Activated CD4-positive, alpha-beta T cell treated with anti-CD3 and anti-CD28 coated beads, Interleukin-2, Interleukin-4, amounts not matched to agents 100 ng/mL and 50 ng/mL, durations not matched to agents 16 hours and 8 hours (primary cell): ENCODE measurements at places on chromosomes 1 and 21.

GRCh38 chr1:204232526-204232925 lies 18.7 kb upstream of the GOLT1A start:
- DNase-seq, result no peak

- DNase-seq, result no peak
These were observed 59.0 kb upstream of the TINAGL1 start for GRCh38 chr1:31517301-31517700.

GRCh38 chr1:16266411-16267118 lies 29.6 kb upstream of the CPLANE2 start:
- DNase-seq, result no peak

DNA sequence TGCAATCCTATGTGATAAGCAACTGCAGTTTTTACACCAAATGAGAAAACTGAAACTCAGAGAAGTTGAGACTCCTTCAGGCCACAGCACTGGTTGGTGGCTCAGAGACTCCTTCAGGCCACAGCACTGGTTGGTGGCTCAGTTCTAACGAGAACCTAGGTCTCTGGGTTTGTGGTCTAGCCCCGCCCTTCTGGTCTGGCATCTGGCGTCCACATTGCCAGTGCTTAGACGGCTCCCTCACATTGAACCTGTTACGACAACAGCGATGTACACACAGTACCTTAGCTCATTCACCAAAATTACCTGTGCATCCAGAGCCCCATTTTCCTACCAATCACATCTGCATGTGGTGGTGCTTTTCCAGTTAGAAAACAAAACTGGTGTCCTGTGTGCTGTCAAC lies 66.1 kb downstream of the NID1 start:
- peak; percentile 79 for DNase-seq

DNA sequence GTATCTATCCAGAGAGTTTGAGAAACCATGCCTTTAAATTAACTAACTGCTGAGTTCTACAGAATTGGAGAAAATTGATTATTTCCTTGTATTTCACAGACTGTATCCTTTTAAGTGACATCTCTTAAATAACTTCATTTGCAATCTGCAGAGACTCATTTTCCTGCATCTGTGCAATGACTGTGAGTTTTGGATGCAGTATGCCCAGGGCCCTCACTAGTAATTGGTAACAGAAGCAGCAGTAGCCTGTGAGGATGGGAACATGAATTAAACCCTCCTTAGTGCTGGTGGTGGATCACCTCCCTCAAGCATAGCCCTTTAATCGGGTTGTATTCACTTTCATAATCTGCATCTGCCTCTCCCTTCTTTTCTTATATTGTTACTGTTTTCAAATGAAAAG lies 21.7 kb upstream of the SH3D21 start:
- DNase-seq, result no peak

DNA sequence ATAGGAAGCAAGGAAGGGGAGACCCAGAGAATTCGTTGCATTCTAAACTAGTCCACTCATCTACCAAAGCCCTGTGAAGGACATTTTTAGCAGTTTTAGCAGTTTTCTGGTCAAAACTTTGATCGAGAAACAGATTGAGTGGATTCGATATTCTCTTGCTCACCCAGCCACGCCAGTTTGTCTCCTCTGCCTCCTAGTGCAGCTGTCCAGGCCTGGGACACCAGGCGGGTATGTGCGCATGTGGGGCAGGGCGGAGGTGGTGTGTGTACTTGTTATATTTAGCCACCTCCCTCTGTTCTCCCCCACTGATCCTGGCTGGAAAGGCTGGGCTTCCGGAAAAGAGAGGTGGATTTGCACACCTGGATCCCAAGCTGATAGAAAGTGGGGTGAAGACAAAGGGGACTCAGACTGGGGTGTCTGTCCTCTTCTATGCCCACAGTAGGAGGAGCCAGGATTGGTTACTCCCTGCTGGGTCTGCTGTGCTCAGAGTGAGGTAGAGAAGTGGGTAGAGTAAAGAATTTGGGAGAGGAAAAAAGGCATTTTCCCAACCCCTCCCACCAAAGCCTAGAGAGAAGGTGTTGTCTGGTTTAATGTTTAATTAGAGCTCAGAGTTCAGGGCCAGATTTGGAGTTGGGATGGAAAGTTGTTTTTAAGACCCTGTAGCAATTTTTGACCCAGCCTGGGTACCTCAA lies 3.8 kb downstream of the LMNA start:
- DNase-seq, result no peak

- no peak for DNase-seq
These were observed 615.4 kb downstream of the KIF26B start for GRCh38 chr1:245770156-245770555.

- no peak for DNase-seq
These were observed 56.5 kb upstream of the SSBP3 start for GRCh38 chr1:54462597-54463258.

- no peak for DNase-seq
These were observed 10.4 kb upstream of the SNAPIN start for GRCh38 chr1:153648000-153648643.

- DNase-seq, result no peak
These were observed 106.8 kb downstream of the CRYAA start for GRCh38 chr21:43275421-43276211.

DNA sequence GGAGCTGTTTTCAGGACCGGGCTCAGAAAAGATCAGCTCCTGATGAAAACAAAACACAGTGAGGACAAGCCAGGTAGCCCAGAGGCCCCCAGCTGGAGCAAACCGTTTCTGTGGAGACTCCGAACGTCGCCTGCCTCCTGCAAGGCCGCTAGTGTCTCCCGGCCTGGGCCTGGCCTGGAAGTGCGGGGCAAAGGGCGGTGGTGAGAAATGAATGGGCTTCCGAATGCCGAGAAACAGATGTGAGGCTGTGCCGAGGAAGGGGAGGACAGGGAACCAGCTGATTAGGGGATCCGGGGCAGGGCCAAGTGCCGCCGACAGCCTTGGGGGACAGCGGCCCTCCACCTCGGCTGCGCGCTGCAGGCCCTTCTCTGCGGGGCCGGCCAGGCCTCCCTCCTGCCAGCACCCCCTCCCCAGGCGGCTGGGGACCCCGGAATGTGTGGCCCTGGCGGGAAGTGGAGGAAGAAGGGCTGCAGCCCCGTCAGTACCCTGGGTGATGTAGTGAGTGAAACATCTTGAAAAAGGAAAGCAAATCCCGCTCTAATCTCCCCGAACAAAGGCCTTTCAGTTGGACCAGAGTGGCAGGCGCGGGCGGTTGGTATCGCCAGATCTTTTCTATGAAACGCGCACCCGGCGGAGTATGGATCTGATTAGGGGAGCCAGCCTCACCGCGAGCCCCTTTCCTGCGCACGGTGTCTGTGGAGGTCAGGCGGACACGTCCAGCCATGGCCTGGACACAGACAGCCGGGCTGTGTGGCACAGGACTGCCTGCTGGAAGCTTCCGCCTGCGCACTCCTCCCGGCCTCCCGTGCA lies 52.6 kb downstream of the PRDM16 start:
- DNase-seq, result no peak

GRCh38 chr1:32068957-32069588 lies 3.7 kb upstream of the TMEM39B start:
- DNase-seq, result no peak

DNA sequence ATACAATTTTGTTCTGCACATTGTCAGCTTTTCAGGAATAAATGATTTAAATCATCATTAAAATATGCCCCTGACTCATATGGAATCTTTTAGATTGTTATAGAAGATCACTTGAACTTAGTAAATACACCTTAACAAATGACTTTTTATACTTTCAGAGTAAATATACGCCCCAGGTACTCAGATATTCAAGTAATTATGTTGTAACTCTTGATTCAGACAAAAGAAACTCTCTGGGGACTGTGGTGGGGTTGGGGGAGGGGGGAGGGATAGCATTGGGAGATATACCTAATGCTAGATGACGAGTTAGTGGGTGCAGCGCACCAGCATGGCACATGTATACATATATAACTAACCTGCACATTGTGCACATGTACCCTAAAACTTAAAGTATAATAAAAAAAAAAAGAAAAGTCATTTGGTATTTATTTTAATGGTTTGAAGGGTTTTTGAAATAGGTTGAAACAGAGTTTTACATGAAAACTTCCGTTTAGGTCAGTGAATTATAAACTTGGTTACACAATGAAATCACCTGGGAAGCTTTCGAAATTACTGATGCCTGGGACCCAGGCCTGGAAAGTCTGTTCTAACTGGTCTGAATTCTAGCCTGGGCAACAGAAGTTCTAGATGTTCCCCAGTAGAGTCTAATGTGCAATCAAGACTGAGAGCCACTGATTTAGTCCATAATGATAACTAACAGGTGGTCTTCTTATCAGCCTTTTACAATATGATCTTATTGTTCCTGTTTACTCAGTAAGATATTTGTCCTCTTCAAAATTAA lies 320.5 kb upstream of the NR5A2 start:
- DNase-seq, result no peak

DNA sequence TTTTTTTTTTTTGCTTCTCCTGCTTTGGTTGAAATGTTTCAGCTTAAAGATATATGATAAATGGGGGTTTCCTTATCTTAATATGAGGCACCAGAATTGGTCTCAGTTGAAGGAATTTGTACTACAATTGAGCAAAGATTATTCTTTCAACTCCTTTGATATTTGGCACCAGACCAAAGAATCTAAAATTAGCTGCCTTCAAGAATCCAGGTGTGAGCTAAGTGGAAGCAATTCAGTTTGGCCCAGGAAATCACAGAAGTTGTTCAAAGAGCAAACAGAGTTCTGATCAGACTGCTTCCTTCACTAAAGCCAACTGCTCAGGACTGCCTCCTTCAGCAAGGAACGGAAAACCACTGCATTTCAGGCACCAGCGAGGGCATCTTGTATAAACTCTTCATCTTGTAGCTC lies 68.3 kb upstream of the BCAR3 start:
- no peak for DNase-seq

- no peak for DNase-seq
These were observed 128.7 kb downstream of the VPS13D start for GRCh38 chr1:12358499-12358898.

- DNase-seq, result no peak
These were observed 93.0 kb downstream of the EVI5 start for GRCh38 chr1:92691925-92692324.

- no peak for DNase-seq
These were observed 221.1 kb downstream of the NPHP4 start for GRCh38 chr1:5770981-5771765.

DNA sequence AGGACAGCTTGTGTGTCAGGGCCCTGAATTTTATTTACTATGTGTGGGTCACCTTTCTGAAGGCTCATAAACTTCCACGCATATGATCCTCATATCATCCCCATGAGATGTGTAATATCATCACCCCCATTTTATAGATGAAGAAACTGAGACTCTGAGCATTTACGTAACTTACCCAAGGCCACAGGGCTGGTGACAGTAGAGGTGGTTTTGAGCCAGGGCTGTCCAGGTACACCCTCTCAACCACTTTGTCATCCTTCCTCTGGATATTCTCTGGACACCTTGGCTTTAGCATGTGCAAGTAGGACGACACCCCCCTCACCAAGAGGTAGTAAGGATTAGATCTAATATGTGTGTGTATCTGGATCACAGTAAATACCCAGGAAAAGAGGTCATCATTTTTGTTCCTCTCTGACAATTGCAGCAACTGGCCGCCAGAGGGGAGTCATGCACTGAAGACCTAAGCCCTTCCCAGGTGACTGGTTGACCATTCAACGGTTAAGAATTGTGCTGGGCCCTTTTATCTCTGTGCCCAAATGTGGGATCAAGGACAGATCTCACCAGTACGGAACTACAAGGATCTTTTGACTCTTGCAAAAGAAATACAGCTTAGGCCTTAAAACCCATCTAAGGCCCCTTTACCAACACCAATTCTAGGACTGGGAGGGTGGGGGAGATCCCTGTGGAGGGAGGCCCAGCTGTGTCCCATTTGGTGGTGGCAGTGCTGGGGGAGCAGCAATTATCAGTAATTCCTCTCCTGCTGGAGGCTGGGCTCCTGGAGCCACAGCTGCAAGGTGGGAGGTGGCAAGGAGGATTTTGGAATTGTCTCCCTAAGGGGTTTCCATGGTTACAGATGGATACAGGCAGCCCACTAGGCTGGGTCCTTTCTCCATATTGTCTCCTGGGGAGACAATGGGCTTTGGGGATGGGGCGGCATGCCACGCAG lies 13.7 kb upstream of the E2F2 start:
- peak; percentile 72 for DNase-seq

GRCh38 chr1:68111519-68112436 lies 61.4 kb upstream of the DIRAS3 start:
- DNase-seq, result no peak

DNA sequence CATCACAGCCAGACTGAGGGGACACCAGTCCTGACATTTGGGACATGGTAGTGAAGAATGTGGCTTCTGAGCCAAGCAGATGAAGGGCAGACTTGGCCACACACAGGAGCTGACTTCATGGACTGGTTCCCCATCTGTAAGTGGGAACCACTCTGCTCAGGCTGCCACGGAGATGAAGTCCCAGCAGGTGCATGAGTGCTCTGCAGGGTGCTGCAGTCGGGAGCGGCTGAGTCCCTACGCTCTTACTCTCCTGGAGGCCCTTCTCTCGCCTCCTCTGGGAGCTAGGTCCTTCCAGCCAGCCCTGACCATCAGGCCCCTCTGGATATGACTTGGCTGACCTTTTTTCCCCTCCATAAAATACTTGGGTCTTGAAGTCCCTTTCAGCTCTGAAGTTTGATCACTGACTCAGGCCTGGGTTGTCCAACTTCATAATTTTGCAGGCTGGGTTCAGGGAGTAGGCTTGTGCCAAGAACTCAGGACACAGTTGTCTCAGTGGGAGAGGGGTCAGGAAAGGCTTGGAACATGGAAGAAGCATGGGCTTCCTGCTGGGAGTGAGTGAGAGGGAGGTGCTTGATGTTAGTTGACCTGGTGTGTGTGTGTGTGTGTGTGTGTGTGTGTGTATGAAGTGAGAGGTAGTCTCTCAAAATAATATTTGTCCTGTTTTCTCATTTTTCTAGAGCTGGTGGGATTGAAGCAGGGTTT lies 21.0 kb upstream of the EPS8L3 start:
- no peak for DNase-seq

DNA sequence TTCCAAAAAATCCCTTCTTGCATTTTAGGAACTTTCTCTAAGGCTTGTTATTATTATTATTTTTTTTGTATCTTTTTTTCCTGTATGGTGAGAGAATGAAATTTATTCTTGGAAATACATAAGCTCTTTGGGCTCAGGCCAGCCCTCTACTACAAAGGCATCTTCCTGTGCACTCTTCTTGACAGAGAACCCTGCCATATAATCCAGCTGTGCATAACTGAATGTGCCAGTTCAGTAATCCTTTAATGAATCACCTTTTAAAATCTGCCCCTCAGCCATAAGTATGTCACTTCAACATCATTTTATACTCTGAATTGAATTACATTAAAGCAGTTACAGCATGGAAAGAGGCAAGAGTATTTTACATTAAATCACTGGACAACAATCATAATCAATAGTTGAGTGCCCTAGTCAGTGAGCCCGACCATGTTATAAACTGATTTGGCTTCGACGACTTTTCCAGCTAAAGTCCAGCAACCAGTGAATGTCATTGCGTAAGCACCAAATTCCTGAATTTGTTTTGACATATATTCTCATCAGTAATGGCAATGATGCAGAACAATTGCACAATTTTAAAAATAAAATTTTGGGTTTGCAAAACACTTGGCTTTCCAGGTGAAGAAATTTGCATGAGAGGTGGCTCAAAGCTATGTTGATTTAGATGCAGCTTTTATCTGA lies 59.2 kb upstream of the KCNK2 start:
- DNase-seq, result no peak
